ENCODE measurements at places on chromosomes 3 and 15.

DNA sequence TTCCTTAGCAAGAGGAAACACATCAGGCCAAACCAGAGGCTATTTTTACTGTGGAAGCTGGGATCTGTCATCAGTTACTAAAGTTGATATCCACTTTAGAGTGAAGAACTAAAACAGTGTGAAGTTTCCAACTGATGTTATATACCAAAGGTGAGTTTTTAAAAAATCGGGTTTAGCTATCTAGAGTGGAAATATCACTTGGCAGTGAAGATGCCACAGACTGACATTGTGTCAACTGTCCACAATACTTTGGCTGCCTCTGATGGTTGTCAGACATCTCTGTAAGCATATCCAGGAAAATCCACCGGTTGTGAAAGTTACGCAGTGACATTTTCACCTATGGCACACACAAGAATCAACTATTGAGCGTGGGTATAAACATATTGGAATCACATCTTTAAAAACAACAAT is 9.2 kb downstream of the ZIC1 start:
- no peak for DNase-seq

- DNase-seq = no peak
Observed at GRCh38 chr3:66000506-66000905, 38.2 kb downstream of the MAGI1 start.

GRCh38 chr15:31326156-31326874 is at the start of gene KLF13:
Gene KLF13 (plus strand): TSS chr15:31326835. CDS start chr15:31327213, 378 bp downstream.
- DNase-seq = peak; percentile 99

DNA sequence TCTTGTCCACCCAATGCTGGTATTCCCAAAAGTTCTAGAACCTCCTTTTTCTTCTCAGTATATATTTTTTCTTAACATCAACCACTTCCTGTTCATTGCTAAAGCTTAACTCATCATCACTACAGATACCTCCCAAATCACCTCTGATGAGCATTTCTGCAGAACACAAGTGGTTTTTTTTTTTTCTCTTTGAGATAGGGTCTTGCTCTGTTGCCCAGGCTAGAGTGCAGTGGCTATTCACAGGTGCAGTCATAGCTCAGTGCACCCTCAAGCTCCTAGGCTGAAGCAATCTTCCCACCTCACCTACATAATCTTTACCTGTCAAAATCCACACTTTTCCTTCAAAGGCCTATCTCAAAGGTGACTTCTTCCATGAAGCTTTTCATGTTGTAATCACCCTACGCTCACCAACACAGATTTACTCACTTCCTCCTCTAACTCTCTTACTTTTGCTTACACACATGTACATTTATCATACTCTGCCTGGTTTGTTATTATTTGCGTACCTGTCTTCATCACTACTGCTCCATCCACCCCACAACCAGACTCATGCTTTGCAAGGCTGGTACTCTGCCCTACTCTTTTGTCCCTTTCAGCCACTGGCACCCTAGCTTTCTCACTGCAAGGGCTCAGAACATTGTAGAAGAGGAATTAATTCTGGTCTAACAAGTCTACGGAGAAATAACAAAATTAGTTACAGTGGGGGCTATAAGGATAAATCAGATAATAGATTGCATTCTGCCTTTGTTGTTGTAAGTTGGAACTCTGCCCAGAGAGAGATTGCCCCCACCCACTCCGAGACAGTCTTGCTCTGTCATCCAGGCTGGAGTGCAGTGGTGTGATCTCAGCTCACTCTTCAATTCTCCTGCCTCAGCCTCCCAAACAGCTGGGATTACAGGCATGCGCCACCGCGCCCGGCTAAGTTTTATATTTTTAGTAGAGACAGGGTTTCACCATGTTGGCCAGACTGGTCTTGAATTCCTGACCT is 27.5 kb downstream of the HERC1 start:
- no peak for DNase-seq

DNA sequence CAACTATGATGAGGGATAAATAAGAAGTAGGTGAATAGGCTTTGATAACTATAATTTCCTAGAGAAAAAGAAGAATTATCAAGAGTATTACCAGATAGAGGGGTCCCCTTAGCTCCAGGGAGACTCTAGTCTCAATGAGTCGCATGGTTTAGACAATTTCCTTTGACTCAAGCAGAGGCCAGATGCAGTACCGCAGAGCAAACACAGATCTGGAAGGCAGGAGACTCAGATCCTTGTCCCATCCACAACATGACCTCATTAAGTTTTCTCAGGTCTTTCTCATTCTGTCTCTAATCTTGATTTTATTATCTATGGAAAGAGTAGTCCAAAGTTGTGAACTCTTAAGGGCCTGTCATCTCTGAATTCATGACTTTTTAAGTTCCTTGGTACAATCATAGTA is 987.9 kb downstream of the NTRK3 start:
- no peak for DNase-seq

- no peak for DNase-seq
Observed at GRCh38 chr3:77158730-77159581, 119.1 kb downstream of the ROBO2 start.

GRCh38 chr3:3333571-3333970 is 154.1 kb upstream of the CRBN start:
- no peak for DNase-seq

DNA sequence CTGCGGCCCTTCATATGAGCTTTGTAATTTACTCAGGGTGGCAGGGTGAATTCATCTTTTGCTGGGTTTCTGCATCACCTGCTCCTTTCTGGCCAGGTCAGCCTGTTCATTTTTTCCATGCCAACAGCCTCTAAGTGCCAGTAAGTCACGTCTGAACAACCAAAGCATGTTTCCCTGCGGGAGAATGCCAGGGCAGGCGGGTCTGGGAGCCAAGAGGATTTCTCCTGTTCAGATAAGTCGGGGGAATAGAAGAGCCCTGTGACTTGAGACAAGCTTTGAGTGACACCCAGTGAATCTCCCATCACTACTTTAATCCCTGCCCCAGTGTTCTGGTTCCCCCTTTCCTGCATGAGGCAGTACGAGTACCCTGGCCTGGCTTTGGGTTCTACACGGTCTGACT is 153.1 kb downstream of the PGPEP1L start:
- no peak for DNase-seq

- DNase-seq = no peak
Observed at GRCh38 chr3:150388498-150389418, 19.3 kb upstream of the TSC22D2 start.

DNA sequence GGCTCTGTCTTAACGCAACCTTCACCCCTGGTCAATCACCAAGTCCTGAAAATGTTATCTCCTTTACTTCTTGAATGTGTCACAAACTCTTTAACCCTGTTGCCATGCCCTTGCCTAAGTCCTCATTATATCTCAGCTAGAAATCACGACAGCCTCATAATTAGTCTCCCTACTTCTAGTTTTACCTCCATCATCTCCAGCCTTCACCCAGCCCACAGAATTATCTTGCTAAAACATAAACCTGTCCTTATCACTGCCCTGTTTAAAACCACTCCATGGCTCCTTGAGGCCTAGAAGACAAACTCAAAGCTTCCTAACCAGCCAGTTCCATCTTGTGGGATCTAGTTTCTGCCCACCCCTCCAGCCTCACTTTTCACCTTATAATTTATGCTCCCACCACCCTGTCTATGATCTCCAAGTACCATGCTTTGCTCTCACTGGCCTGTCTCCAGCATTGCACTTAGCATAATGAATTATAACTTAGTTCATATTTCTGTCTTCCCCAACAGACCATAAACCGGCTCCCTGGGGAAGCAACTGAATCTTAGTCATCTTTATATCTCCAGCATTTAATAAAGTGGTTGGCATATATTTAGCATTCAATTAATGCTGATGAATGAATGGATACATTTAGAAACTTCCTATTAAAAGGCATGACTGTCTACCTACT is 39.2 kb downstream of the GPR176 start:
- DNase-seq = no peak

DNA sequence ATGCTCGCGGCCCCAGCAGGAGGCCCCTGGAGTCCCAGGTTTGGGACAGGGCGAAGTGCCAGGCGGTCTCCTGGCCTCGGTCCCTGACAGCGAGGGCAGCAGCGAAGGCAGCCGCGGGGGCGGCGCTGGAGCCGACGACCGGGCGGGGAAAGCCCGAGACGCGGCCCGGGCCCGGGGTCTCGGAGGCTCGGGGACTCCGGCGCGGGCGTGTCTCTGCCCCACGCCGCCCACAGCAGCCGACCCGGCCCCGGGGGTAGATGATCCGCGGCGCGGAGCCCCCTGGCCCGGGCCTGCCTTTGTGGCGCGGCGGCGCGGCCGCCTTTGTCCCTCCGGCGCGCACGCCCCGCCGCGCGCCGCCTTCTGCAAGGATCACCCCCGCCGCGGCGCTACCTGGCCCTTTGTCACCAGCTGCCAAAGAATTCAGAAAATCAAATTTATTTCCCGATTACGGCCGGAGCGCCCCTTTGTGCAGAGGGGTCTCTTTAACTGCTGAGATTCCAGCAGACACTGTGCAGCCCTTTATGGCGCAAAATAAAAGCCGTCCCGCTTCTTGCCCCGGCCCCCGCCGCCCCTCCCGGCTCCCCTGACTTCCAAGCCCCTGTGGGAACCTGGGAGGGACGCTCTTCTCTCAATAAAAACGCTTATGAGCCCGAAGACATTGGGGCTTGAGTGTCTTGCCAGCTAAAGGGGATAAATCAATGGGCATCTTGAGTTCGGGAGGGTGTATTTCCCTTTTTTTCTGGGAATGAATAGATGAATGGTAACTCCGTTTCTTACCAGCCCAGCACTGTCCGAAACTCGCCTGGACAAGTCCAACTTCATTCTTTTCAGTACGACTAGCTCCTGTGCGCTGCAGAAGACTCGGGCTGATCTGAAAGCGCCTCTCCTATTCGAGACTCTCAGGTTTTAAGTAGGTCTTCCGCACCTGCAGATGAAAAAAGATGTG is 68.4 kb downstream of the HES1 start:
- DNase-seq = no peak

All from CD4-positive, alpha-beta T cell treated with Interleukin-1 beta for 1 hour (primary cell).